NCI-H187 (cell line): ENCODE measurements at places on chromosomes 4 and X.

DNA sequence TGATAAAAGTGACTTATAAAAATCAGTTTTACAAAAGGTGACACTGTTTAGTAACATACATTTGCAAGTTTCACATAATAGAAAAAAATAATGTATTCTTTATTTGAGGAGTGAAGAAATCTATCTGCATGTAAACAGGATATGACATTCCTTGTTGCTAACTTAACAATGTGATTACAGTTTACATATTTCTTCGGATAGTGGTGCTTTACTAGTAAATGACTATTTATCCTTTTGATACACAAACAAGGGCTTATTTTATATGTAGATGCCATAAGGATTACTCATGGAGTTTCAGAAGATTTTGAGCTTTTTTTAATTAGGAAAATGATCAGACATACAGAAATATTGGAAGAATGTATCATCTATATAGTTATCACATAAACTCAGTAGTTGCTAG is 126.5 kb downstream of the SLIT2 start:
- no peak for DNase-seq

GRCh38 chr4:153153339-153153871 is 50.8 kb upstream of the TRIM2 start:
- DNase-seq, result peak; percentile 45

DNA sequence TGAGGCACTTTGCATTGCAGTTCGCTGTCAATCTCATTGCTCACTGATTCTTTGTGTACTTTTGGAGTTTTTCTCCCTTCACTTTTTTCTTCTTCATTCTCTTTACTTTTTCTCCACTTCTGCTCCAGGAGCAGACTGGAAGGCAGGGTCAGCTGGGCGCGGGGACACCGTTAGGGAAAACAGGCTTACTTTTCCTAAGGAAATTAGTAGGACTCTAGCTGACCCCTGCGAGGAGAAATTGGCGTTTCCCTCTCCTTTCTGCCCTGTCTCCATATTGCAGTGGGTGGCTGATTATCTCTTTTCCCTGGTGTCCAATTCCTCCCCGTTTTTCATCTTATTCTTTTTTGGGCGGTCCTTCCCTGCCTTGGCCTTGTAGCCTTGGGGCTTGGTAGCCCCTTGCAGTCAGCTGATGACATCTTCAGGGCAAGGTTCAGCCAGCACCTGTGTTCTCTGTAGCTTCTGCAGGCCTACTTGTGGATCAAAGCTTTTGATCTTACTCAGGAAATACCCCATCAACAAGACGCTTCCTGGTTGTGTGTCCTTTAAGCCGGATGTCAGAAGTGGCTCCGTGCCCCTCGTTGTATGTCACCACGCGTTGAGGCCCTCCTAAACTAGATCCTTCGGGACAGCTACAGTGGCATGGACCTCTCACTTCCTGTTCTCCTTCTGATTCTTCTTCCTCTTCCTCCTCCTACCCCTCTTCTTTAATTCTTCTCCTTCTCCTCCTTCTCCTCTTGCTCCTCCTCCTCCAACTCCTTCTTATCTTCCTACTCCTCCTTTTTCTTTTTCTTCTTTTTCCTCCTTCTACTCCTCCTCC is 36.1 kb downstream of the NBDY start:
- no peak for DNase-seq

DNA sequence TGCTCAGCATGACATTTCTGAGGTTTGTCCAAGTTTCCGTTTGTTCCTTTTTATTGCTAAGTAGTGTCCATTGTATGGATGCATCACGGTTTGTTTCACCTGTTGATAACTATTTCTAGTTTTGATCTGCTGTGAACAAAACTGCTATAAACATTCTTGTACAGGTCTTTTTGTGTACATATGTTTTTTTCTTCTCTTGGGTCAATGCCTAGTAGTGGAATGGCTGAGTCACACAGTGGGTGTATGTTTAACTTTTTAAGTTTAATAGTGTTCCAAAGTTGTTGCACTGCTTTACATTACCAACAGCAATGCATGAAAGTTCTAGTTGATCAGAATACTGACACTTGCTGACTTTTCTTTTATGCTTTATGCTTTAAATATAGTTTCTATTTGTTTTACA is 76.7 kb downstream of the MAOB start:
- no peak for DNase-seq

GRCh38 chr4:52862639-52863161 is 583 bp downstream of the RASL11B start:
- no peak for DNase-seq

- DNase-seq, result no peak
These were observed 27.1 kb upstream of the STBD1 start for GRCh38 chr4:76279462-76279861.

DNA sequence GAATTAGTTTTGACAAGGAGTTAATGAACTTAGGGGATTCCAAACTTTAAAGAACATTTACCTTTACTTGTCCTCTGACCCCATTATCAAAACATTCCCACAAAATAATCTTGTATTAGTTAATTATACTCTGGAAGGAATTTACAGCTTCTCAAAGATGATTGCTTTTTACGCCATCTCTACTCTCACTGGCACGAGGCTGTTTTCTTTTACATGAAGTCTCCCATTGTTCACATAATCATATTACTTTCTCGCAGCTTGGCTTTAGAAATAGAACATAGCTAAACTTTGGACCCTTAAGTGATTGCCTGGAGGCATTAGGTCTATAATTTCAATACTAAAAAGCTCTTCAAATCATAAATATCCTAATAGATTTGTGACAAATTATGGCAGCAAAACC is 592.9 kb downstream of the TRIML1 start:
- DNase-seq, result no peak

- no peak for DNase-seq
These were observed 260.3 kb upstream of the TENM3 start for GRCh38 chr4:181982856-181983255.

GRCh38 chr4:79904331-79904730 is 168.7 kb downstream of the ANTXR2 start:
- no peak for DNase-seq

DNA sequence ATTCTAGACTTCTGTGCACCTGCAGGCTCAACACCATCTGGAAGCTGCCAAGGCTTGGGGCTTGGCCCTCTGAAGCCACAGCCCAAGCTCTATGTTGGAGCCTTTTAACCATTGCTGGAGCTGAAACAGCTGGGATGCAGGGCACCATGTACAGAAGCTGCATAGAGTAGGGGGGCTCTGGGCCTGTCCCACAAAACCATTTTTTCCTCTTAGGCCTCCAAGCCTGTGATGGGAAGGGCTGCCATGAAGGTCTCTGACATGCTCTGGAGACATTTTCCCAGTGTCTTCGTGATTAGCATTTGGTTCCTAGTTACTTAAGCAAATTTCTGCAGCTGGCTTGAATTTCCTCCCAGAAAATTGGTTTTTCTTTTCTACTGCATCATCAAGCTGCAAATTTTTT is 999.3 kb upstream of the GRIA3 start:
- DNase-seq, result no peak

DNA sequence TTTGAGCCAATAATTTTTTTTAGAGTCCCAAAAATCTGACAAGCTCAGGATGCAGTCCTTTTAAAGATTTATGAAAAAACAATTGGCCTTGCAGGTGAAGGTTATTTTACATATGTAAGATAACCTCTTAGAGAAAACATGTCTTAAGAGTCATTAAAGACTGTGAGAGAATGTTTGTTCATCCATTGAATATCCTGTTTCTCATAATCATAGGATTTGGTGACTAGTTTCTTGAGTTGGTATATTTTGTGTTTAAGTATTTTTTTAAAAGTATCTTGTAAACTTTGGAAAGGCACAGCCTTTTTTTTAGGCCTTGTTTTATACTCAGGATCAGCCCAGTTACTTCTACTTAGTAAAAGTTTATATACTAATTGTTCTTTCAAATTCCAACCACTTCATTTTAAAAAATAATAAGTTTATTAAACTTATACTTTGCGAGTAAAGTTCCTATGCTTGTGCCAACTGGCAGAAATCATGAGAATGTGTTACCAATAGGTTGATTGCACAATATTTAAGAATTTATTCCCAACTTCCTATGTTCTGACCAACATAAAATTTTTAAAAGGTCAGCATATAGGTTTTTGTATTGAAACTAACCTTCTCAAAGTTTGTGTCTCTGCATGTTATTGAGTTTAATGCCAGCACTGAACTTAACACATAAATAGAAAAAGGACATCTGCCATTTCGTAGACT is 40.0 kb upstream of the ARSJ start:
- no peak for DNase-seq

- DNase-seq, result no peak
These were observed 75.4 kb upstream of the SPIN4 start for GRCh38 chrX:63426519-63426918.

- no peak for DNase-seq
These were observed 139.0 kb downstream of the DCK start for GRCh38 chr4:71132486-71132885.

- DNase-seq, result no peak
These were observed 123.8 kb downstream of the MAD2L1 start for GRCh38 chr4:119942806-119943205.

GRCh38 chr4:103073792-103074438 is 2.6 kb downstream of the SLC9B2 start:
- no peak for DNase-seq

DNA sequence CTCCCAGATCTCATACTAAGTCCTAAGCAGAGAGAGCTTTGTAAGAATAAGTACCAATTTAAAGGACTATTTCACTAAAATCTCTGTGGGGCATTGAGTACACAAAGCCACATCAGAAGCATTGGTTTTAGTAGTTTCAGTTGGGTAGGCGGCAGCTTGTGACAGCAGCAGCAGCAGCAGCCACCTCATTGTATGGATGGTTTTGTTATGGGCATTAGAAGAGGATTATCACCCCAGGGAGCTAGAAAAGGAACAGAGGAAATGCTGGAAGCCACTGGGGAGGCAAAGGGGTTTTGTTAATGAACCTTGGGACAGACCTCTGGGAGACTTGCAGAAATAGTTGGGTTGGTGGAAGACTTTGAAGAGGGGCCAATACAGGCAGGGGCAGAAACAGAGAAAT is 93.9 kb upstream of the FRMPD3 start:
- no peak for DNase-seq

- no peak for DNase-seq
These were observed 36.2 kb upstream of the TASL start for GRCh38 chrX:30613721-30614120.

GRCh38 chr4:122712782-122713181 is 19.7 kb upstream of the BBS12 start:
- DNase-seq, result no peak

DNA sequence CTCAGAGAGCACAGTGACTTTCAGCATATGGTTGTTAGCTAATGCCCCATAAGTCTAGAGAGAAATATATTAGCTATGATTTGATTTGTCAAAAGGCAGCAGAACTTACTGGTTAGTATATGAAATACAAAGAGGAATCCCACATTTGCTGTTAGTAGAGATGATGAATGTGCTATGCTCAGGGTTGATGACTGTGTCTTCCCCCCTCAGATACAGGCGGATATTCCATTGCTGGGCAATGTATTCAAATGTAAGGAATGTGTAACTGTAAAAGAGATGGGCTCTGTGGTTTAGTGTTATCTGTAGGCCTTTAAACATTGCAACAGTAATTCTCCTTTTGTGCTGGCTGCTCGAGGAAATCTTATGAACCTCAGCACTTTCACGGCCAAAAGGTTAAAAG is 528.9 kb upstream of the ARX start:
- DNase-seq, result no peak

- DNase-seq, result no peak
These were observed 274.6 kb downstream of the RPA4 start for GRCh38 chrX:97158269-97158668.
